Tracheal epithelial cell (primary cell): ENCODE measurements at places on chromosomes 7 and 10. TPM values are rescaled to one million over a fixed set of nuclear protein-coding genes. Genes with fewer than 3 reads are reported as not detected.

Gene SPDYE8
- total RNA-seq: not detected in 2 replicates

Gene PNLIPRP3
- 13.0 and 68.0 TPM in 2 replicates for total RNA-seq

Gene SYT15
- not detected in 2 replicates for total RNA-seq

Gene TFAM
- 29.6 and 34.0 TPM in 2 replicates for total RNA-seq

Gene THSD7A
- total RNA-seq: 0.21 and 0.48 TPM in 2 replicates

Gene DNAJC30
- total RNA-seq: 0.72 and 1.1 TPM in 2 replicates

Gene ITGB8
- total RNA-seq: 24.9 and 87.0 TPM in 2 replicates

Gene VWDE
- total RNA-seq: 1.9 and 3.6 TPM in 2 replicates

Gene UPK3B
- total RNA-seq: 0.72 and 1.7 TPM in 2 replicates

Gene GAD2
- total RNA-seq: not detected in 2 replicates

Gene AEBP1
- total RNA-seq: 3.6 TPM in 1 of 2 replicates, not detected in the other

Gene GALNT17
- total RNA-seq: not detected in 2 replicates

Gene HOXA13
- total RNA-seq: not detected in 2 replicates

Gene MYOZ1
- total RNA-seq: not detected in 2 replicates

Gene CPA5
- not detected in 2 replicates for total RNA-seq

Gene GDI2
- 500 and 558 TPM in 2 replicates for total RNA-seq

Gene EBLN1
- total RNA-seq: not detected in 2 replicates

Gene NUTM2B
- total RNA-seq: under 0.01 and 0.43 TPM in 2 replicates

Gene FOXI2
- not detected in 2 replicates for total RNA-seq

Gene CYP2E1
- total RNA-seq: 2.1 and 2.7 TPM in 2 replicates

Gene HTR7
- 11.1 and 32.0 TPM in 2 replicates for total RNA-seq

Gene SEC31B
- total RNA-seq: 0.43 and 2.4 TPM in 2 replicates

Gene C10orf53
- total RNA-seq: not detected in 2 replicates

Gene FKBP6
- total RNA-seq: not detected in 2 replicates

Gene ITPRIP
- 17.1 and 22.2 TPM in 2 replicates for total RNA-seq

Gene OR2A42
- not detected in 2 replicates for total RNA-seq

Gene ITPRID1
- total RNA-seq: not detected in 2 replicates

Gene LRRD1
- not detected in 2 replicates for total RNA-seq

Gene IFIT1B
- not detected in 2 replicates for total RNA-seq

Gene ZNF736
- total RNA-seq: 3.2 and 11.6 TPM in 2 replicates

Gene NPC1L1
- total RNA-seq: under 0.01 TPM in 1 of 2 replicates, not detected in the other

Gene SPDYE2
- not detected in 2 replicates for total RNA-seq

Gene CPVL
- total RNA-seq: 0.43 and 3.4 TPM in 2 replicates

Gene FAM13C
- under 0.01 and 0.24 TPM in 2 replicates for total RNA-seq

Gene CACNA2D1
- total RNA-seq: 0.64 and 1.9 TPM in 2 replicates

Gene ACBD7
- total RNA-seq: 0.21 and 0.48 TPM in 2 replicates

Gene FBXO24
- 0.64 TPM in 1 of 2 replicates, not detected in the other for total RNA-seq

Gene OPN1SW
- total RNA-seq: not detected in 2 replicates

Gene PRR15
- total RNA-seq: 1.3 and 3.9 TPM in 2 replicates

Gene NXPH1
- total RNA-seq: not detected in 2 replicates

Gene GATAD1
- 15.9 and 21.1 TPM in 2 replicates for total RNA-seq

Gene MALSU1
- 59.8 and 62.7 TPM in 2 replicates for total RNA-seq

Gene GSTO2
- total RNA-seq: 21.7 and 41.8 TPM in 2 replicates

Gene AKR1C4
- total RNA-seq: not detected in 2 replicates

Gene CLCN1
- total RNA-seq: under 0.01 TPM in 1 of 2 replicates, not detected in the other

Gene PDZD8
- 24.5 and 29.6 TPM in 2 replicates for total RNA-seq

Gene SLC16A12
- total RNA-seq: under 0.01 and 3.6 TPM in 2 replicates

Gene UPK3BL1
- total RNA-seq: 254 and 315 TPM in 2 replicates

Gene XRCC2
- total RNA-seq: under 0.01 and 0.48 TPM in 2 replicates

Gene ASB15
- not detected in 2 replicates for total RNA-seq

Gene EPHA1
- 40.7 and 52.5 TPM in 2 replicates for total RNA-seq
